Endodermal cell (in vitro differentiated cells): ENCODE measurements at places on chromosomes 1 and 21. TPM values are rescaled to one million over a fixed set of nuclear protein-coding genes. Genes with fewer than 3 reads are reported as not detected.

COL16A1 gene
- 7.3 and 9.9 TPM in 2 replicates for total RNA-seq

RHCE gene
- total RNA-seq = 0.40 to 0.88 TPM (median 0.49 TPM) in 3 replicates

PDZK1IP1 gene
- total RNA-seq = not detected in 2 replicates

MX2 gene
- 1.2 and 1.6 TPM in 2 replicates for total RNA-seq

CHI3L1 gene
- 0.63 and 1.1 TPM in 2 replicates for total RNA-seq

CYP2J2 gene
- total RNA-seq = 0.25 and 0.37 TPM in 2 replicates

DNA sequence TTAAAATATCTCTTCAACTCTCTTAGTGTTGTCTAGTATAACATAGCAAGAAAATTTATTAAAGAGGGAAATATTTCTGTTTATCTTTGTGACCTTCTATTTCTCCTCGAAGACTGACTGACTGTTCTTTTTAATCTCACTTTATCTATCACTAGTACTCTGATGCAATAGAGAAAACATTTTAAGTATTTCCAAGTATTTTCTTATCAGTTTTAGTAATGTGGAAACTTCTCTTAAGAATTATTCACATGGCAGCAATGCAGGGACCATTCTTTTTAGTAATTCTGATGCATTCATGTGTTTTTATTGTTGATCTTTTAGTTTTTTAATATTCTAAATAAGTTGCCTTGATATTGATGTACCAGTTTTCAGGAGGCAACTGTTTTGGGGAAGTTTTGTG, 115.7 kb downstream of the NEK7 start:
- H3K27me3 ChIP-seq = no peaks in the 10 kb centered on the region
- DNase-seq = no peak
- H3K27ac ChIP-seq = no peak overlapping the region
- peaks cover 6% of the 10 kb centered on the region for H3K4me1 ChIP-seq

- H3K36me3 ChIP-seq = no peaks in the 10 kb centered on the region
- DNase-seq = no peak
- no peak overlapping the region for H3K27ac ChIP-seq
- H3K27me3 ChIP-seq = no peaks in the 10 kb centered on the region
- H3K4me3 ChIP-seq = no peak overlapping the region
- H3K4me1 ChIP-seq = no peaks in the 10 kb centered on the region
These were observed 9.3 kb downstream of the NKAIN1 start for GRCh38 chr1:31230378-31230777.

- H3K27ac ChIP-seq = no peak overlapping the region
- H3K4me3 ChIP-seq = no peak overlapping the region
- H3K27me3 ChIP-seq = no peaks in the 10 kb centered on the region
- no peaks in the 10 kb centered on the region for H3K4me1 ChIP-seq
These were observed 18.1 kb downstream of the CAMTA1 start for GRCh38 chr1:6803357-6803756.

DNA sequence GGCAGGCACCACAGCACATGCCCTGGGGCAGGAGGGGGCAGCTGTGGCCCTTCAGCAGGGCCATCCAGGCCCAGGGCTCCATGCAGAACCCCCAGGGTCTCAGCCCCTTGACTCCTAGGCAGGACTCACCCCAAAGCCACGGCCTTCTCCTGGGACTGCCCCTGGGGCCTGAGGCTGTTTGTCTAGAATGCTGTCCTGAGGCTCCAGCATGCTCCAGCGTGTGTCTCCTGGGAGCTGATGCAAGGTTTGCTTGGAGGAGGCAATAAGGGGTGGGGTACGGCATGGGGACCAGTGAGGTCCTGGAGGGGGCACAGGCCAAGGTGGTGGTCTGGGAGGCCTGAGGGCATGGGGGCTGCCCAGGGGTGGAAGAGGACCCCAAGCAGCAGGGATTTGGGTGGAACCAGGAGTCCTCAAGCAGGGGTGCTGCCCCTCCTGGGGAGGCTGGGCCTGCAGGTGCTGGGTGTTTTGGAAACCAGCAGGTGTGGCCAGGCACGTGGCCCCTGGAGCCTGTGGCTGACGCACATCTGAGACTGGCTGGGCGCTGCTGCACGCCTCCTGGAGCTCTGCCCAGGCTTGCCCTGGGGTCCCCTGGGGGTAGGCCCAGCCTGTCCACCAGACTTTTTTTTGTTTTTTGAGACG, 7.8 kb upstream of the CALML6 start:
- H3K27me3 ChIP-seq = no peaks in the 10 kb centered on the region
- H3K4me3 ChIP-seq = no peak overlapping the region
- no peak for DNase-seq
- H3K36me3 ChIP-seq = no peaks in the 10 kb centered on the region
- H3K4me1 ChIP-seq = no peaks in the 10 kb centered on the region

- no peaks in the 10 kb centered on the region for H3K4me1 ChIP-seq
- H3K36me3 ChIP-seq = peaks cover 13% of the 10 kb centered on the region
- DNase-seq = no peak
- no peaks in the 10 kb centered on the region for H3K27me3 ChIP-seq
- peak overlapping the region; percentile 92 for H3K27ac ChIP-seq
These were observed 84.8 kb downstream of the CAMTA1 start for GRCh38 chr1:6870086-6870485.

DNA sequence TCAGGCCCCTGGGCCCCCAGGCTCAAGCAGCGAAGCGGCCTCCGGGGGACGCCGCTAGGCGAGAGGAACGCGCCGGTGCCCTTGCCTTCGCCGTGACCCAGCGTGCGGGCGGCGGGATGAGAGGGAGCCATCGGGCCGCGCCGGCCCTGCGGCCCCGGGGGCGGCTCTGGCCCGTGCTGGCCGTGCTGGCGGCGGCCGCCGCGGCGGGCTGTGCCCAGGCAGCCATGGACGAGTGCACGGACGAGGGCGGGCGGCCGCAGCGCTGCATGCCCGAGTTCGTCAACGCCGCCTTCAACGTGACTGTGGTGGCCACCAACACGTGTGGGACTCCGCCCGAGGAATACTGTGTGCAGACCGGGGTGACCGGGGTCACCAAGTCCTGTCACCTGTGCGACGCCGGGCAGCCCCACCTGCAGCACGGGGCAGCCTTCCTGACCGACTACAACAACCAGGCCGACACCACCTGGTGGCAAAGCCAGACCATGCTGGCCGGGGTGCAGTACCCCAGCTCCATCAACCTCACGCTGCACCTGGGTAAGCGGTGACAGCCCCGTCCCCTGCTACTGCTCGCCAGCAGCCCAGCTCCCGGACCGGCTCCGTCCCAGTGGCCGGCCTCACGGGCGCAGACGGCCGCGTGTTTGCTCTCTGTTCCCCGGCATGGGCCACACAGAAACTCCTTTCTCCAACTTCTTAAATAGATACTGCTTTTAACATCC, 539 bp downstream of the LAMC1 start:
- H3K36me3 ChIP-seq = no peaks in the 10 kb centered on the region
- peaks cover 20% of the 10 kb centered on the region for H3K27me3 ChIP-seq

- H3K27me3 ChIP-seq = no peaks in the 10 kb centered on the region
- H3K4me1 ChIP-seq = no peaks in the 10 kb centered on the region
- H3K36me3 ChIP-seq = no peaks in the 10 kb centered on the region
- H3K4me3 ChIP-seq = no peak overlapping the region
These were observed 7.4 kb upstream of the TRIM58 start for GRCh38 chr1:247849616-247850015.

- H3K36me3 ChIP-seq = no peaks in the 10 kb centered on the region
- no peak overlapping the region for H3K27ac ChIP-seq
- H3K4me1 ChIP-seq = no peaks in the 10 kb centered on the region
- no peak overlapping the region for H3K4me3 ChIP-seq
- no peak for DNase-seq
These were observed 4.5 kb upstream of the COP1 start for GRCh38 chr1:176211396-176212165.

GRCh38 chr1:31639543-31639942, 5.1 kb downstream of the PEF1 start:
- H3K4me1 ChIP-seq = peaks cover 6% of the 10 kb centered on the region
- peaks cover 9% of the 10 kb centered on the region for H3K36me3 ChIP-seq
- H3K27ac ChIP-seq = no peak overlapping the region
- no peak for DNase-seq
- H3K4me3 ChIP-seq = no peak overlapping the region
- no peaks in the 10 kb centered on the region for H3K27me3 ChIP-seq

GRCh38 chr21:32611471-32611997, 643 bp downstream of the CFAP298 start:
- H3K36me3 ChIP-seq = peaks cover 33% of the 10 kb centered on the region
- H3K27ac ChIP-seq = peak overlapping the region; percentile 95
- H3K4me3 ChIP-seq = peak overlapping the region; percentile 100

- H3K27ac ChIP-seq = no peak overlapping the region
- H3K27me3 ChIP-seq = no peaks in the 10 kb centered on the region
These were observed 5.2 kb downstream of the ZNF687 start for GRCh38 chr1:151287341-151287699.

DNA sequence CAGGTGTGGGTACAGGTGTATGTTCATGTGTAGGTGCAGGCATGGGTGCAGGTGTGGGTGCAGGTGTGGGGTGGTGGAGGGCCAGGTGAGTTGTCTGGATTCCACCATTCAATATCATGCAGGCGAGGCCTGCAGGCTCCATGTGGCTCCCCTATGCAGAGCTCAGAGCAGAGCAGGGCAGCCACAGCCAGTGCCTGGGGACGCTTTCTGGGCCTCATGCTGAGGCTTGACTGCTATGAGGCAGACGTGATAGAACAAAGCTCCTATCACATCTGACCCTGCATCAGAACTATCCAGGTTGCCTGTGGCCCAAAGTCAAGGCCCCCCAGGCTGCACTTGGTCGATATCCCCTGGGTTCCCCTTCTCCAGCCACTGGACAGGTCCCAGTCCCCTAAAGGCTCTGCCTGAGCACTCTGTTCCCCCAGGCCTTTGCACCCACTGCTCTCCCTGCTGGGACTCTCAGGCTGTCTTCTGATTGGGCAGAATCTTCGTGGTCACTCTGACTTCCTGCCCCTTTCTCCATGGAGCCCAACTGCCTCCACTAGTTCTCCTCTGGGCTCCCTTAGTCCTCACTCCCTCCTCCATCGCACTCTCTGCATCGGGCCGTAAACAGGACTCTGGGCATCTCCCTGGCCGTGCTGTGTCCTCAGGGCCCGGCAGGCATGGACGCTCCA, 78.6 kb upstream of the ACTL8 start:
- H3K27ac ChIP-seq = no peak overlapping the region
- H3K27me3 ChIP-seq = no peaks in the 10 kb centered on the region
- no peak overlapping the region for H3K4me3 ChIP-seq
- no peak for DNase-seq
- H3K36me3 ChIP-seq = no peaks in the 10 kb centered on the region

DNA sequence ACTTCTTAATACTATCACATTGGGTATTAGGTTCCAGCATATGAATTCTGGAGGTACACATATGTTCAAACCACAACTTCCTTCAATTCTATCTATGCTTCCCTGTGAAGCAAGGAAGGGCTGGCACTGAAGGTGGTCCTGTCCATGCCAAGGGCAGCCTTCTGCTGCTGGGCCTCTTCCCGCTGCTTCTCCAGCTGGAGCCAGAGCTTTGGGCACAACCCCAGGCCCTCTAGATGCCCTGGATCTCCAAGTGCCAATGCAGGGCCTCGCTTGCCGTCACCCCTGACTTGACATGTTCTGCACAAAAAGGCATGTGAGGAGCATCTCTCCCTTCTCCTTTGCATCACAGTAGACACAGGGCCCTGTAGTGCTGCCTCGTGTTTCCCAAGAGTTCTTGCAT, 62.6 kb downstream of the STYXL2 start:
- H3K27me3 ChIP-seq = no peaks in the 10 kb centered on the region
- peaks cover 43% of the 10 kb centered on the region for H3K36me3 ChIP-seq
- H3K4me1 ChIP-seq = no peaks in the 10 kb centered on the region
- H3K27ac ChIP-seq = no peak overlapping the region
- no peak for DNase-seq

DNA sequence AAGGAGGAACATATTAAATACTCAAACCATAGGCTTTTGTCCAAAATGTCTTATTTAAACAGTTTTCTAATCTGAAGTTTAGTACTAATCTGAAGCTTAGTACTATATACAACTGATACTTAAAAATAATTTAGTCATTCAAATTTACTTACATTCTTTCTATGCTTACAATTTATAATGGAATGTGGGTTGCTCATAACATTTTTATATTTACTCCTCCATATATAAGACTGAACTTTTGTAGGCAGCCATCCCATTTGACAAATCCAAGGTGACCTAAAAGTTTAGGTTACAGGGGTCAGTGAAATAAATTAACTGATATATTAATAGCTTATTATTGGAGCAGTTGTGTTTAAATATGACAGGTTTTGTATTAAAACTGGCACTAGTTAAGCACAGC, 570.6 kb downstream of the DPYD start:
- H3K27ac ChIP-seq = no peak overlapping the region

DNA sequence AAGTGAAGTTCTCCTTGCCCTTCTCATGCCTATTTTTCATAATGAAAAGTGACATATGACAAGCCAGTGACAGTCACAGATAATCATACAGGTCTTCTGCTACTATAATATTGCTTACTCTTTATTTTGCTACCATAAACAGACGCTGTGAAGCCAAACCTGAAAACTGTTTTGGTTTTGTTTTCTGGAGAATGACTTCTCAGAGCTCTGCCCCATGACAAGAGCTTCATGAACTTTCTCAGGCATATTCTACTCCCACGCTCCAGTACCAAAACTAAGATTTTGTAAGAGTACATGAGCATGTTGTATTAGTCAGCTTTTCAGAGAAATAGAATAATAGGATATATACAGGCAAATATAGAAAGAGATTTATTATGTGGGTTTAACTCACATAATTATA, 64.3 kb upstream of the VTCN1 start:
- H3K4me3 ChIP-seq = no peak overlapping the region
- H3K36me3 ChIP-seq = no peaks in the 10 kb centered on the region
- no peaks in the 10 kb centered on the region for H3K4me1 ChIP-seq
- H3K27me3 ChIP-seq = no peaks in the 10 kb centered on the region

- H3K4me1 ChIP-seq = no peaks in the 10 kb centered on the region
- H3K4me3 ChIP-seq = no peak overlapping the region
- H3K27ac ChIP-seq = no peak overlapping the region
- peak; percentile 36 for DNase-seq
- peaks cover 17% of the 10 kb centered on the region for H3K36me3 ChIP-seq
- H3K27me3 ChIP-seq = no peaks in the 10 kb centered on the region
These were observed 4.9 kb downstream of the TRIM46 start for GRCh38 chr1:155178441-155179111.

- peak; percentile 93 for DNase-seq
- H3K27me3 ChIP-seq = peaks cover 82% of the 10 kb centered on the region
- H3K27ac ChIP-seq = no peak overlapping the region
- H3K4me1 ChIP-seq = no peaks in the 10 kb centered on the region
These were observed 575 bp downstream of the TRIM67 start for GRCh38 chr1:231162297-231162969.

- H3K4me1 ChIP-seq = no peaks in the 10 kb centered on the region
- DNase-seq = no peak
- H3K36me3 ChIP-seq = no peaks in the 10 kb centered on the region
These were observed 50.8 kb downstream of the TGFBR3 start for GRCh38 chr1:91835087-91835521.

GRCh38 chr1:168319691-168320090, 39.0 kb downstream of the TBX19 start:
- no peak overlapping the region for H3K27ac ChIP-seq
- H3K27me3 ChIP-seq = no peaks in the 10 kb centered on the region
- DNase-seq = peak; percentile 83
- H3K36me3 ChIP-seq = no peaks in the 10 kb centered on the region
